ENCODE measurements at places on chromosomes 3 and 15.

GRCh38 chr15:74345051-74345450, 22.4 kb downstream of the CYP11A1 start:
- DNase-seq = no peak

- DNase-seq = no peak
Measured at GRCh38 chr15:73865379-73865778, 8.0 kb upstream of the TBC1D21 start.

DNA sequence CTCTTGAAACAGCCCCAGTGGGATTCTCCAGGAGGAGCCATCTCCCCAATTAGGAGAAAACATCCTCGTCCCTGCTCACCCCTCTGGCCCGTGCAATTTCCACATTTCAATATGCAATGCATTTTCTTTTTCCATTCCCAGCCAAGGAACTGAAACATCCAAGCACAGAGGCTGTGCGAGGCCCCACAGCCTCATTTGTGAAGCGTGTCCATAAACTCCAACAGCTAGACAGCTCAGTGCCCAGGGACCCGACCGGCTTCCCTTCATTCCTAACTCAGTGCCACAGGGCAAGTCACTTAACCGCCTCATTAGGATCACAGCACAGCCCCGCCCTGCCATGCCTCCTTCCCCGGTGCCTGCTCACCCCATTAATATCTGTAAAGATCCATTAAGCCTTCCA, 204.2 kb upstream of the IGF1R start:
- no peak for DNase-seq

GRCh38 chr3:167859610-167860009, 124.1 kb downstream of the SERPINI1 start:
- no peak for DNase-seq

DNA sequence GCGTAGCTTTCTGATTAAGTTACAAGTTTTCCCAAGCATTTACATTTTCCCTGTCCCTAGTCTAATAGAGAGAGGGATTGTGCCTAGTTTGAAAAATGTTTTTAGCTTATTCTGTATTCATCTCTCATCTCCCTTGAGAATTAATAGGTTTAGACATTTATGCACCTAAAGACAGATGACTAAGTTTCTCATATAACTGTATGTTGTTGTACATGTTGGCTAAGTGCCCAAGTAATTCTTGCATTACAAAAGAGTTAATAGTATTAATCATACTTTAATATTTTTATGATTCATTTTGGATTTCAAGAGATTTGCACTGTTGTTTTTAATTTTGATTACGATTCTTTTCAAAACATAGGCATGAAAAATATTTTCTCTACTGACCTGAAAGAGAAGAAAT, 109.0 kb upstream of the TBL1XR1 start:
- DNase-seq = no peak

- DNase-seq = no peak
Measured at GRCh38 chr3:41847679-41848078, 114.2 kb downstream of the ULK4 start.

GRCh38 chr3:149095487-149095886, 9.2 kb upstream of the HLTF start:
- DNase-seq = no peak

DNA sequence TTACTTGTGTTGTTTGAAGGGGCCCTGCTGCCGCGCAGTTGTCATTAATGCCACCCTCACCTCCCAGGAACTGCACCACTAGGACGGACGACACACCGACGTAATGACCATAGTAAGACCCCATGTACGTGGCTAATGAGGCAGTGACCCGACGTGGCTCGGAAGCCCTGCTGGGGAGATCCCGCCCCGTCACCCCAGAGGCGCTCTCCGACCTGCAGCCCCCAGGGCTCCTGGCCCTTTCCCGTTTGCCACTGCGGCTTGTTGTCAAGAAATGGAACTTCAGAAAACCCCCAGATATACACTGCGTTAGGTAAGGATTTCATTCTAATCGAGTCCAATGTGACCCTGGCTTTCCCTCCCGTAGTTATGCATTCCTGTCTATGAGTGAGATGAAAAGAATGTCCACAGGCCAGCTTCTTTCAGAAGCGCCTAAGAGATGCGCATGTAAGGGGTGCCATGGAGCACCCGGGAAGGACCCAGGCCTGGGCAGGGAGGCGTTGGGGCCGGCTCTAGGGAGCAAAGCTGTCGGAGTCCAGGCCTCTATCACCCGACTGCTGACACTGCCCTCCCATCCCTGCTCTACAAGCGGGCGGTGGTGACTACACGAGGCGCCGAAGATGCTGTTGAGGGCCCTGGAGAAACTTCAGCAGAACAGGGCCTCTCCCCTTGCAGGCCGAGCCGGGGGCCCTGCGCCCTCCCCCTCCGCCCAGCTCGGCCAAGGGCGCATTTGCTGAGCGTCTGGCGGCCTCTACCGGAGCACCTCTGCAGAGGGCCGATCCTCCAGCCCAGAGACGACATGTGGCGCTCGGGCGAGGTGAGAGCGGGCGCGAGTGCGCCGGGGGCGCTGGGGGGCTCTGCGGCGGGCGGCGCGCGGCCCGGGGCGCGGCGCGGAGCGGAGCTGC, at the start of gene GABRA5:
GABRA5 (plus strand) TSS at position 765 of the 902 bp plus-strand sequence. CDS start 2,187 bp downstream, outside the sequence.
- no peak for DNase-seq

DNA sequence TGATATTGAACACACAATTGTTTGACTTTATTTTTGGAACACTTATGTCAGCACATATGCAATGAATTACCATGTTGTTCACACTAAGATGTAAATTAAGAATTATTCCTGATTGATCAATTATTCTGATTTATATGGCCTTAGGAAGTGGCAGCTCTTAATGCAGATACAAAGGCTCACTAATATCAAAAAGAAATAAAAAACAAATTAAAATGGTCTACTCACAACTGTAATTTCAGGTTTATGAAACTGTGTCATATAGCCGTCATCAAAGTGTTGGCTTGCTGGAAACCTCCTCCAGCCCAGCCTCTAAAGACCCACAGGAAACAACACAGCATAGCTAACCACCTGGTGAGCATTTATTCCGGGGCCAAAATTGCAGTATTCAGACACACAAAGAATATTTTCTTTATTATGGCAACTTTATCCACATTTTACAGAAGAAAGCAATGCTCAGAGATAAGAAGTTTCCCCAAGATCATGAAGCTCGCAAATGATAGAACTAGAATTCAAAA, 33.4 kb downstream of the PDZRN3 start:
- DNase-seq = no peak

DNA sequence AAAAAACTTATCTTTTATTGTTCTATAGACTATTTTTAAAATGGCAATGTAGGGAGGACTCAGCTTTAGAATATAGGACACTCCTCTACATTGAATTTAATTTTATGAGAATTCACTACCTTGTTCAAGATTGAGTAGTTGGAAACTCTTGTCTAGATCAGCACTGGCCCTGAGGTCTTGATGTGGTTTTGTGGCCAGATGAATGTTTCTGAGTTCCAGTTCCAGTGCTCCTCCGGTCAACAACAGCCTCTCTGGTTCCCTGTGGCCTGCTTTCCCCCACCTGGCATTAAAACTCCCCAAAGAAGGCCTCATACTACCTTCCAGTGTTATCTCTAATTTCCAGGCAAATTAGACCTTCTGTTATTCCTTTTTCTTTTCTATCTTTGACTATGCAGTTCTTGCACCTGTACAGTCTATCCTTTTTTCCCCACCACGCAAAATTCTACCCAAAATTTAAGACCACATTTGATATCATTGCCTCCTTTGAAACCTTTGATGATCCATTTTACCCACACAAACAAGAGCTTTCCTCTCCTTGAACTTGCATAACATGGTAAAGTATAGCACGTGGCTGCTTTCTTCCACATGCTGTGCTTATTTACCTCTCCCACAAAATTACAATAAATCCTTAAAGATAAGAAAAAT, 9.6 kb upstream of the ANP32A start:
- DNase-seq = peak; percentile 35

GRCh38 chr15:68775236-68775577, 45.5 kb downstream of the ANP32A start:
- DNase-seq = no peak

- no peak for DNase-seq
Measured at GRCh38 chr15:80816936-80817335, 37.8 kb downstream of the CEMIP start.

- no peak for DNase-seq
Measured at GRCh38 chr15:65176056-65176455, 9.1 kb downstream of the CLPX start.

GRCh38 chr15:87045746-87046145, 966.1 kb downstream of the AGBL1 start:
- DNase-seq = no peak

GRCh38 chr3:39221141-39221530, 28.7 kb upstream of the XIRP1 start:
- no peak for DNase-seq

GRCh38 chr15:70935631-70936030, 43.0 kb downstream of the LRRC49 start:
- DNase-seq = no peak

Data from stimulated activated naive CD8-positive, alpha-beta T cell treated with anti-CD3 and anti-CD28 coated beads, Interleukin-15, amount 100 ng/mL, for 72 hours (primary cell).